ENCODE measurements at places on chromosomes 11 and 22.

DNA sequence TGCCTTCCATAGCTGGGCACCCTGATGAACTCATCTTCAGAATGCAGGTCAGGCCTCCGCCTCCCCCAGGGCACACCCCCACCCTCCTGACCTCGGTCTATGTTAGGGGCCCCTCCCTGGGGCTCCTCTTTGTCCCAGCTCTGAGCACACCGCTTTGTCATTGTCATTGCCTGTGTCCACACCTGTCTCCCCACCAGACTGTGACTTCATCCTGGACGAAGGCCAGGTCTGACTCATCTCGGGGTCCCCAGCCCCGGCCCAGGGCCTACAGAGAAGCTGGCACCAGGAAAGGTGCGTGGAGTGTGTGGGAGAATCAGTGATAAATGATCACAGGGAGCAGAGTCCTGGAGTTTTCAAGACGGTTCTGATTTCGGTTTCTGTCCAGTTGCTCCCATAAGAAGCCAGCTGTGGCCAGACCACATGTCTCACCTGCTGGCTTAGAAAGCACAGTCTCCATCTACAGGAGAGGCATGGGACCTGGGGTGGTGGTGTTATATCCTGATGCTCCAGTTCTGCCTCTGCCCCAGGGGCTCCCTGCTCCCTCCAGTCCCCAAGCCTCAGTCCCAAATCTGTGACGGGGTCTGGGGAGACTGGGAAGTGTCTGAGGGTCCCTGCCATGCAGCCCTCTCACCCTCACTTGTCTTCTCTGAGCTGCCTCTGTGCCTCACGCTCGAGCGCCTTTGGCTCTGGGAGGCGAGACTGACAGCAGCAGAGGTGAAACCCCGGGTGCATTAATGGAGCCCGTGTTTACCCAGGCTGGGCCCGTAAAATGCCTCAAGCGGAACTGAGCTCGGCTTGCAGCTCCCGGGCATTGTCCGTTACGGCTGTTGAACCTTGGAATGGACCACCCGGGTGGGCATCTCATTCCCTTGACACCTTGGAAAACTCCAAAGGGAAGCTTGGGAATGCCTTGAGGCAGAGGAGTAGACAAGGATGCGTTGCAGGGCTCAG, 85.5 kb upstream of the WNT11 start:
- no peak for DNase-seq

GRCh38 chr22:49299821-49300231, 527.8 kb downstream of the BRD1 start:
- no peak for DNase-seq

GRCh38 chr11:123479048-123479837, 49.2 kb downstream of the GRAMD1B start:
- peak; percentile 49 for DNase-seq

GRCh38 chr11:9017773-9018172, 14.0 kb upstream of the NRIP3 start:
- peak; percentile 47 for DNase-seq

DNA sequence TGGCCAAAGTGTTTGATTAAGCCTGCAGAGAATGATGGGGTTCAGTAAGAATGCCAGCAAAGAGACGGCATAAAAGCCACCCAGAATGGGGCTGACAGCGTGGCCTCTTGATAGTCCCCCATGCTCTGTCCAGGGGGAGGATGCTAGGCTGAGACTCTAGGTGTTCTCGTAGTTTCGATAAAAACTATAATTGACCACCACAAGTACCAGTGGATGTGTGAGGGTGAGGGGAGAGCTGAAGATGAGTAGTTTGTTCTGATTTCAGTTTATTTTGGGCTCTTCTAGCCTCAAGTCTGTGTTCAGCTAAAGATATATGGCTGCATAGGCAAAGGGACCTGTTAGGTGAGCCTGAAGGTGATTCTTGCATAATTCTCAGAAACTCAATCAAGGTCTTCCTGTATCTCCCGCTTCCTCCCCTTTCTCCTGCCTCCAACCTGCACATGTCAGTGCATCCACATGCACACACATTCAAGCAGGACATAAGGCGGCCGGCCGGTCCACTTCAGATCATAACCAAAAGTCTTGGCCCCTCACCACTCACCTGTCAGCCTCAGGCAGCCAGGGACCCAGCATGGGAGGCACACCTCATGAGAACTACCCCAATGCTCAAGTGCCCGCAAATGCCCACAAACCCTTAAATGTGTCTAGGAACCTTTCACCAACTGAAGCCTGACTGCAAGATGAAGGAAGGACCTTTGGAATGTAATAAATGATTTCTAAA, 31.2 kb downstream of the FLI1 start:
- no peak for DNase-seq

DNA sequence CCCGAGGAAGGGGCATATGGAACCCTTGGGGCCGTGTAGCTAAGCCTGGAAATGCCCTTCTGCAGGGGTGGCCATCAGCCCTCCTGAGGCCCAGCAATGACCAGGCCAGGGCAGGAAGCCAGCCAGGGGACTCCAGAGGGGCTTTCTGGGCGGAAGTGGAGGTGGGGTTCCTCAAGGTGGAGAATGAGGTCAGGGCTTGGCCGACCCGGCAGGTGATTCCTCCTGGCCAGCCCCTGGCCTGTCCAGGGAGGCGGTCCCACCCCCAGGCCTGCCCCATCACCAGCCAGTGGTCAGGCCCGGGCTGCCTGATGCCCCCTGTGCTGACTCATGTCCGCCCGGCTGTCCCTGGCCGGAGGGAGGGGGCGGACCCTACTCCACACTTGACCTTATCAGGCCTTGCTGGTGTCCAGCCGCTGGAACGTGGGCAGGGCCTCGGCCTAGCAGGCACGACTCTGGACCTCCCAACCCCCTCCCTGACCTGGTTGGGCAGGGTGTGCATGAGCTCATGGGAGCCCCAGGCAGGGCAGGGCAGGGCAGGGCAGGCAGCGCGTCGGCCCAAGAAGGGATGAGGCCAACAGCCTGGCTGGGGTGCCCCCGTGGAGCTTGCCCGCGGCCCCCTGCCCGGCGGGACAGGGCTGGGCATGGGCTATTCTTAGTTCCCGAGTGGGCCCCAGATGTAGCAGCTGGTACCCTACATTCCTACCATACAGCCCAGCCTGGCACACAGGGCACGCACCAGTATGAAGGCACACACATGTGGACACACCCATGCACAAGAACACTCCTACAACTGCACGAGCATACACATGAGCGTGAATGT, 35.9 kb downstream of the RPL3 start:
- DNase-seq: no peak

DNA sequence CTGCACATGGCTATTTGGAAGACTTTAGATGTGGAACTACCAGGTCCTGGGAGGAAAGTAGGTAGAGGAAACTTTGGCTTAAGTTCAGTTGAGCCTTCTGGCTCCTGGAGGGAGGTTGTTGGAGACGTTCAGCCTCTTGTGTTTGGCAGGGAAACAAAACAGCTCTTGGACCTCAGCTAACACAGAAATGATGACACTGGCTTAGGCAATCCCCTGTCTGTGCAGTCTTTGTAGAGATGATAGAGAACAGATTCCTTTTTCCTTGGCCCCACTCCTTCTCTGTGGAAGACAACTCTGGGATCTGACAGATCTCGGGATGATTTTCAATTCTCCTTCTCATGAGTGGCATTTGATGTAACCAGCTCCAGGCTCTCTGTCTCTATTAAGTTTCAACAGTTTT, 428.5 kb downstream of the TMEM135 start:
- DNase-seq: no peak

- no peak for DNase-seq
Observed at GRCh38 chr22:31917227-31917921, 27.0 kb upstream of the YWHAH start.

- DNase-seq: no peak
Observed at GRCh38 chr11:100825626-100826025, 138.5 kb downstream of the ARHGAP42 start.
